ENCODE measurements at places on chromosomes 4 and X. TPM values are rescaled to one million over a fixed set of nuclear protein-coding genes. Genes with fewer than 3 reads are reported as not detected.

DNA sequence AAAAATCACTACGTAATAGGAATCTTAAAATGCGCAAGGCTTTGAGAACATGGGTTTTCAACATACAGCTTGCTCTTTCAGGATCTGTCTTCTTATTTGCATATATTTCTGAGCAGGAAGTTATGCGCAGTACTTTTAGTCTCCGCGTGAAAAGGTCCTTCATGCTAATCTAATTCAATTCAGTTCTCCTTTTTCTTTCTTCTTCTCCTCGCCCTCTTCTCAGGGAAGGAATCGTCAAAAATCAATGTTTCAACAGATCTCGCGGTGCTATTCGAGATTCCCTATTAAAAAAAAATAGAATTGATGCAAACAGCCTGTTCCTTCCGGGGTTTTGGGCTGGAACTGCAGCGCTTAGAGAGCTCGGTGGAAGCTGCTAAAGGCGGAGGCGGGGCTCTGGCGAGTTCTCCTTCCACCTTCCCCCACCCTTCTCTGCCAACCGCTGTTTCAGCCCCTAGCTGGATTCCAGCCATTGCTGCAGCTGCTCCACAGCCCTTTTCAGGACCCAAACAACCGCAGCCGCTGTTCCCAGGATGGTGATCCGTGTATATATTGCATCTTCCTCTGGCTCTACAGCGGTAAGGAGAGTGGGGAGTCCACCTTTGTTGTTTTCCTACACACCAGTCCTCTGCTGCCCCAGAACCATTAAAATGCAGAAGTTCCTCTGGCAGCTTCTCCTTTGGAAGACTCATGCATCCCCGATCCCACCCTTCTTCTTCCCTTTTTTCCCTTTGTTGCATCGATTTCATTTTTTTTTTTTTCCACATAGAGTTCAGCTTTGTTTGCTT, at the start of the genes HMGN5 and SH3BGRL:
Gene HMGN5 (minus strand): TSS at position 243 of the 785 bp plus-strand sequence. CDS start 80,364 bp downstream, outside the sequence.
Gene SH3BGRL (plus strand): TSS at position 432 of the 785 bp plus-strand sequence. CDS start 99 bp downstream, at position 531.
- peak; percentile 84 for DNase-seq

DNA sequence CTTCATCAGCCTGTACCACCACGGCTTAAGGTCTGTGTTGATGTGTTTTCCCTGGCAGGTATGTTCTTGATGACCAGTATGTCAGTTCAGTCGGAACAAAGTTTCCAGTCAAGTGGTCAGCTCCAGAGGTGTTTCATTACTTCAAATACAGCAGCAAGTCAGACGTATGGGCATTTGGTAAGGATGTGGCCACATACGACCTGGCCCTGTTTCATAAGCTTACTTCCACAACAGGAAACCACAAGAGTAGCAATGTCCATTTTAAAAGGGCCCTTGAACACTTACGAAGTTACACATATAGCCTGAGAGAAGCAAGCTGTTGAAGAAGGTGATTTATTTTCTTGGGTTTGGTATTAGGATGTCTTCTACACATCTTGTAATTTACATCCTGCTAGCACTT, 46.1 kb downstream of the BMX start:
- DNase-seq, result no peak

The C4orf54 gene
- 0.08 TPM for total RNA-seq

DNA sequence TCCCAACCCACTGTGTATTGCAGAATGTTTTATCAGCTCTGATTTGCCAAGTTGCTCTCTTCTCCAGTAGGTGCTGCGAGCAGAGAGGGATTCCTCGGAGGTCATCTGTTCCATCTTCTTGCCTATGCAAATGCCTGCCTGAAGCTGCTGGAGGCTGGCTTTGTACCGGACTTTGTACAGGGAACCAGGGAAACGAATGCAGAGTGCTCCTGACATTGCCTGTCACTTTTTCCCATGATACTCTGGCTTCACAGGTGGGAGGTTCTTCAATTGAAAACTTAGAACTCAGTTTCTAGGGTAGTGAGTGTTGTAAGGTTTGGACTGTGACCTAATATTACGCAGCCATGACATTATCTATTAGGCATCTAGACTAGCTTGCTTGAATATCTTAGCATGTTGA, 24.9 kb downstream of the AR start:
- DNase-seq, result no peak

The TMEM156 gene
- 0.29 TPM for total RNA-seq

- no peak for DNase-seq
Measured at GRCh38 chr4:89737888-89738287, 99.1 kb downstream of the SNCA start.

DNA sequence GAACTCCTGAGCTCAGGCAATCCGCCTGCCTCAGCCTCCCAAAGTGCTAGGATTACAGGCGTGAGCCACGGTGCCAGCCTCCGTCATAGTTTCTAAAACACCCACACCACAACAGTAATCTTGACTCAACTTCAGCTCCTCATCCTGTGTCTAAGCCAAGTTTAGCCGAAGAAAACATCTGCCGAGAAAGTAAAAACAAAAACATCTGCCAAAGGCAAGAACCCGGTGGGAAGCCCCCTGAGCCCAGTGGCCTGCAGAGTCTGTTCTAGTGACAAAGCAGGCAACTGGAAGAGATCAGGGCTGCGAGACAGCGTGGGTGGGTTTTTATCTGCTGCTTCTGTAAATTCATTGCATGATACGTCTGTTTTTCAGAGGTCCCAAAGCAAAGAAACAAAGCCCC, 26.6 kb upstream of the CD99 start:
- no peak for DNase-seq

- DNase-seq, result peak; percentile 61
Measured at GRCh38 chr4:108166441-108167315, 2.1 kb downstream of the LEF1 start.

- DNase-seq, result peak; percentile 52
Measured at GRCh38 chr4:84750260-84750959, 167.5 kb downstream of the CDS1 start.

The WDFY3 gene
- 86.7 TPM for total RNA-seq

GRCh38 chr4:98602270-98602669, 56.1 kb downstream of the TSPAN5 start:
- DNase-seq, result no peak

The SPANXD gene
- not detected for total RNA-seq

DNA sequence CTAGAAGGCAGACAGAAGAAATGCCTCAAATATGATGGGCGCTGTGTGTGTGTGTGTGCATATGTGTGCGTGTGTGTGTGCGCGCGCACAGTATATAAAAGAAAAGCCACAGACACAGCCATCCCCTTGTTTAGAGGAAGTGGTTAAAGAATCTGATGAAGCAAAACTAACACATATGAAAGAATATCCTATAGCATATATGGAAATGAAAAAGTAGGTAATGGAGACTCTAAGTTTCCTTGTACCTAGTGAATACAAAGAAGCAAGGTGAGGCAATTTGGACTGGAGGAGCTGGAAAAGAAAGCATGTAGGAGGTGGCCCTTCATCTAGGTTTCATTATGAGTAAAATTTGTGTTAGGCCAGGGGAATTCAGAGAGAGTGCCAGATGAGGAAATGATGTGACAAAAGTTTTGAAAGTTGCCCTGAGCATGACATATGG, 58.6 kb upstream of the MCF2 start:
- no peak for DNase-seq

DNA sequence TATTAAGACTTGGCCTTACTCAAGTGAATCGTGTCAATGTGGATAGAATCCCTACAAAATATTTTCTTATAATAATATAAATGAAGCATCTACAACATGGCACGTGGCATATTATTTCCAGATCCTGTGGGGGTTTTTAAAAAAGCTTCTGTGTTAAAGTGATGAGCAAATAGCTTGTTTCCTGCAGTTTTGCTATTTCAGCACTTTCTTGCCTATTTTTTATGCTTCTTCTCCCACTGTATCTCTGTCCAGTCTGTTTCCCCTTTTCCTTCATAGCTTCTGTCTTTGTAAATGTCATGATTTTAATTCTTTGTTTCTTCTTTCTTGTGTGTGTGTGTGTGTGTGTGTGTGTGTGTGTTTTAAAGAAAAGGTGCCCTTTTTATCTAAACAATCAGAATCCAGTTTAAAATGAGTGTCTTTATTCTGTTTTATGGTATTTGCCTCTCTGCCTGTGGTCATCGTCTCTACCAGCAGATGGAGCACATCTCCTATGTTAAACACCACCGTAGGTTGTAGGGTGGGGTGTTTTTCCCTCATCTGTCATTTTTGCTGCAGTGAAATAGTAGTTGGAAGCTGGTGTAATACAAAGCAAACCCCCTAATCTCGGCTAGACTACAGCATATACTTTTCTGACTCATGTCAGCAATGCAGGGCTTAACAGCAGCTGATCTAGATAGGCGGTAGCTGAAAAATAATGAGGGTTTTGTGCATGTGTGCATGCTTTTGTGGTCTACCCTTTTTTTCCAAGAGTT, 33.1 kb downstream of the FTHL17 start:
- DNase-seq, result peak; percentile 42

DNA sequence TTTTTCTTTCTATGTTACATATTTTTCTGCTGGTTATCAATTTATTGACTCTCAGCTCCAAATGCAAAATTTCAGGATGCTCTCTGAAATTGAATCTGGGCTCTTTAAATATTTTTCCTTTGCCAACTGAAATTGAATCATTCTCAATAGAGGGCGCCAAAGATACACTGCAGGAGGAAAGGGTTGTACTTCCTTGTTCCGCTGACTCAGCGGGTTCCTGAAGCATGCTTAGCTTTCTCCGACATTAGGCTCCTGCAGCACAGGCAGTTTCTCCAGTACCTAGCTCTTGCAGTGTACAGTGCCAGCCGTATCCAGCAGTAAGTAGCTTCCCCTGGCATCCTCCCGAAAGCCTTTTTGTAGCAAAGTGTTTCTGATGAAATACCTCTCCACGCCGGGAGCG, 28.8 kb upstream of the CFAP47 start:
- peak; percentile 28 for DNase-seq

The FDCSP gene
- not detected for total RNA-seq

DNA sequence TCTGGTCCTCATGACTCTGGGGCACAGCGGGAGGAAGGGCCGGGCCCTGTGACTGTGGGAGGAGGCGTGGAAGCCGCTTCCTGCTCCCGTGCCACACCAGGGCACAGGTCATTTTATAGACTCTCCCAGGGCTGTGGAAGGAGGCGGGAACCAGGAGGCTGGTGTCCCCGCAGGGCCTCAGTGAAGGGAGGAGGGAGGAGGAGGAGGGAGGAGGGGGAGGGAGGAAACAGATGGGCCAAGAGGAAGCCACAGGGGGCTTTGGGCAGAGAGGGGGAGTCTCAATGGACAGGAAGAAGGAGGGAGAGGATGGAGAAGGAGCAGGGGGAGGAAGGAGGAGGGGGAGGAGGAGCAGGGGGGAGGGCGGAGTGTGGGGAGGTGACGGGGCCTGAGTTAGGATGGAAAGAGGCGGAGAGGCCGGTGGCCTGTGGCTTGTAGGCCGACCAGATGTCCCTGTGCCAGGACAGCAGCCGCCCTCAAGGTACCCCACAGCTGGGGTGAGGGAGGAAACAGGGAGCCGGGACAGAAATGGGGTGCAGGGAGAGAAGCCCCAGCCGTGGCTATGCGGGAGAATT, 6.2 kb upstream of the PLCXD1 start:
- no peak for DNase-seq

DNA sequence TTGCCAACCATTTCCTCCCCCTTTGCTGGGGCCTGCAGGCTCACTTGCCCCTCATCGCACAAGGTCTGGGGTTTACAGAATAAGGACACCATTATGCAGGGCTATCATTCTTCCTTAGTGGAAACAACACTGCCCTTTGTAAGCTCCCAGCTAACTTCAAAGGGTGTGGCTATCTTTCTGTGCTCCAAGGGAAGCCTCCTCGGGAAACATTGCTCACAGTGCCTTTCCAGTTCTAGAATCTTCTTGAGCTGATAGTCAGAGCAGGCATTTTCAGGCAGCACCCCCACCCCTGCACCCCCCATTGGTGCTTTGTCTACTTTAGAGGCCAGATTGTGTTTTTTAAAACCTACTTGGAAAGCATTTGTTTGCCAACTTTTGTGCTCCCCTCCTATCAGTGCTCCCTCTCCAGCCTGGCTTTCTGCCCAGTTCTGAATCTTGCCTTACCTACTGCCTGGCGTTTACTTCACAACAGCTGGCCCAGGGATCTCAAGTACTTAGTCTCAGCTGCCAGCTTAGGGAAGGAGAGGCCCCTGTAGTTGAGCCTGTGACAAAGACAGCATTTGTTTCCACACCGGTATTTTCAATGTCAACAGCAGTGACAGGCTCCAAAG, 53.5 kb downstream of the PLAC1 start:
- DNase-seq, result no peak

- no peak for DNase-seq
Measured at GRCh38 chr4:56389558-56389957, 2.3 kb upstream of the AASDH start.

DNA sequence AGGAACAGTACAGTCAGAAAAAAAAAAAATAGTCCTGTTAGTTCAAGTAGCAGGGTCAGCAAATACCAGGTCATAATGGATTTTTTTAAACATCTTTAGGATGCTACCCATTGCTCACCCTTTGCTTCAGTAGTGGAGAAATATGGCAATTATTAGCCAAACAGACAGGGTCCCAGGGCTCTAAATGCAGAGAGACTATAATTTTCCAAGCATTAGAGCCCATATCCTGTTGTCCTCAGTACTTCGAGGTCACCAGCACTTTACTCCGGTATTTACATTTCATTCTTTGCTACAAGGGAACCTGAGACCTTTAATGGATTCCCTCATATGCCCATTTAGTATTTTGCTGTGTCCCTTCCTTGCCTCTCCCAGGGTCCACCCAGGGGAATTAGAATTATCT, 1562.9 kb upstream of the TENM3 start:
- DNase-seq, result no peak

- DNase-seq, result no peak
Measured at GRCh38 chr4:143372093-143372915, 35.6 kb downstream of the GAB1 start.

DNA sequence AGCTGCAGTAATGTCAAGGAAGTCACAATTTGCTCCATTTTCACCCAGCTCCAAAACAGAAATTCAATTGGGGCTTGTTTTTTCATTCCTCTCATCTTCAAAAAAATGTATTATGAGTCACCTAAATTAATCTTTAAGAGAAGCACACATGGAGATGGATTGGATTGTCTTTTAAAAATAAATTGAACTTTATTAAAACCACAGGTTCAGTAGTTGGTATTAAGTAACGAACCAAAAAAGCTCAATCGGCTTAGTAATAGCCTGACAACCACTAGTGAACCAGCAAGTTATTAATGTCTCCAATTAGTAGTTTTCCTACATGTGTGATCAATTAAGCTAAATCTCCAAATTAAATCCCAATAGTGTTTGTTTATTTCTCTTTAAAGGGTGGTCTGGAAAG, 283.5 kb upstream of the GIMD1 start:
- DNase-seq, result no peak

The USP17L29 gene
- total RNA-seq, result not detected

DNA sequence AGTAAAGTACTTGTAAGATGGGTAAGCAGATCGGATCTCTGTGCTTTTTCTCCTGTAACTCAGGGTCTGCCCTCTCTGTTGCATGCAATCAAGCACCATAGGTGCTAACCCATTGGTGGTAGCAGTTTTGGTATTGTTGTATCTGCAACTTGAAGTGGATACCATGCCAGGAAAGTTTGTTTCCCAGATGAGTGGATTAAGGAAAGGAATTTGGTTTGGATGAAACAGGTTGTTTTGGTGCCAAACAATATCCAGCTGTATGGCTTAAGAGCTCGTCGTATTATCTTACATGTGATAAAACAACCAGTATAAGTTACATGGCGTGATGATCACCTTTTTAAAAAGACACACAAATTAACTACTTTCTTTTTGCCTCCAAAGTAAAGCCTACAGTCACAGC, 280.9 kb upstream of the TENM3 start:
- DNase-seq, result no peak

The RAB33A gene
- 1.4 TPM for total RNA-seq

GRCh38 chr4:174317531-174317930, 33.8 kb downstream of the CEP44 start:
- no peak for DNase-seq

The XAGE1B gene
- total RNA-seq, result not detected

The MAGEA9B gene
- total RNA-seq, result not detected

- DNase-seq, result no peak
Measured at GRCh38 chr4:105858466-105859040, 36.7 kb upstream of the NPNT start.

The SLIT2 gene
- 56.9 TPM for total RNA-seq

The HMGN5 gene
- total RNA-seq, result 3.0 TPM
